Progenitor cell of endocrine pancreas (in vitro differentiated cells): ENCODE measurements at places on chromosomes 3 and 15.

GRCh38 chr3:12436514-12437220 lies 47.6 kb upstream of the TSEN2 start:
- no peak for DNase-seq

DNA sequence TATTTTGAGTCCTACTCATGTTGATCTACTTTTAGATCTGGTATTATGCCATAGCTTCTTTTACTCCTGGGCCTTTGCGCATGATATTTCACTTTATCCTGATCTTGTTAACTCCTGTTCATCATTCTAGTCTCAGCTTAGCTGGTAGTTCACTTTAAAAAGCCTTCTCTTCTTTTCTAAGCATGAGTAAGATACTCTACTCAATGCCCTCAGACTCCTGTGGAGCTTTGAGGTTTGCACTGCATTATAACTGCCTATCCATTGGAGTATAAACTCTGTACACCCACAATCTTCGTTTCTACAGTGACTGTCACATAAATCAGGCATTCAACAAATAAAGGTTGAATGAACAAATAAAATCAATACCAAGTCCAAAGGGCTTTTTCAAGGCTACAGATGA lies 357.9 kb upstream of the KCNH8 start:
- DNase-seq, result no peak

DNA sequence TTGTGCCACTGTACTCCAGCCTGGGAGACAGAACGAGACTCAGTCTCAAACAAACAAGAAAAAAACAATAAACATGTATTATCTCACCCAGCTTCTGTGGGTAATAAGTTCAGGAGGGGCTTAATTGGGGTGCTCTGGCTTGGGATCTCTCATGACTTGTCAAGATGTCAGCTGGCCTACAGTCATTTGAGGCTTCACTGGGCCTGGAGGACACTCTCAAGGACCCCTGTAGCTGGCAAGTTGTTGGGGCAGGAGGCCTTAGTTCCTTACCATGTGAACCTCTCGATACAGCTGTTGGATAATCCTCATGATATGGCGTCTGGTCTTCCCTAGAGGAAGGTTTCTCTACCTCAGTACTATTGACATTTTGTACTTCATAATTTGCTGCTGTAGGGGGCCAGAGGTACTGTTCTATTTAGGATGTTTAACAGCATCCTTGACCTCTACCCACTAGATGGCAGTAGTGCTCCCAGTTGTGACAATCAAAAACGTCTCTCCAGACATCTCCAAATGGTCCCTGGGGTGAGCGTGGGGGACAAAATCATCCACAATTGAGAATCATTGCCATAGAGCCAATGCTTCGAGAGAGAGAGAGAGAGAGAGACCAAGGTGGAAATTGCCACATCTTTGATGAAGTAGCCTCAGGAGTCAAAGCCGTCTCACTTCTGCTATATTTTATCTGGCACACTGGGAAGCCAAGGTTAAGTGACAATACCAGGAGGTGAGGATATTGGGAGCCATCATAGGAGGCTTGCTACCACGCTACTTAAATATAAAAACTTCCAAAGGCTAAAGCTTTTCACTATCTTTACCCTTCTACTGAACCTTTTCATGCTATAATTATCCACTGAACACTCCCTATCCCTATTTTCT lies 23.9 kb upstream of the SLTM start:
- peak; percentile 19 for DNase-seq

DNA sequence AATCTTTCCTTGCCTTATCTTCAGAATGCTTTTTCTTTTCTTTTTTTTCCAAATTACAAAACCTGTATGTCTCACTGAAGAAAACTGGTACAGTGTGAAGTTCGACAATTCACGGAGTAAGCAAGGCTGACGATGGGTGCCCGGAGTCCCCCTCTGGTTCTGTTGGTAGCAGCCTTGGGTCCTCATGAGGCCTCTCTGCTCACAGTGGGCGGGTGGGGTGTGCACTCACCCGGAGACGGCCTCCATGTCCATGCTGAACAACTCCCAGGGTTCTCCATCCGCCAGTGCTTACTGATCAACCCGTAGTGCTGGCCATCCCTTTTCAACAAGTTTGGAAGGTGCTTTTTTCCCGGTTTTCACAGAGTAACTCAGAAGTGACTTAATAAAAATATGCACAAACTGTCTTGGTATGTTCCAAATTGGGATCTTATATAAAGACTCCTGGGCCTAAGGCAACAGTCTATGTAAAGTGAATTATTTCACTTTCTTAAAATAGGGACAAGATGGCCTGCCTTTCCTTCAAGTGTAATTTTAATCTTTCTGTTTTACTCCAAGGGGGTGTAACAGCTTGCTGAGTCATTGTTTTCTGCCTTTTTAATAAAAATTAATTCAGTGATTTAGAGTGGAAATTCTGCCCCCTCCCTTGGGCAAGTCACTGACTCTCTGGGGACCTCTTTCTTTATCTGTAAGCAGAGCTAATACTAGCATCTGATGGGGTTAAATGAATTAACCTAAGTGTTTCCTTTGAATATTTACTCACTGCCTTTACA lies 23.7 kb downstream of the LRRK1 start:
- no peak for DNase-seq

DNA sequence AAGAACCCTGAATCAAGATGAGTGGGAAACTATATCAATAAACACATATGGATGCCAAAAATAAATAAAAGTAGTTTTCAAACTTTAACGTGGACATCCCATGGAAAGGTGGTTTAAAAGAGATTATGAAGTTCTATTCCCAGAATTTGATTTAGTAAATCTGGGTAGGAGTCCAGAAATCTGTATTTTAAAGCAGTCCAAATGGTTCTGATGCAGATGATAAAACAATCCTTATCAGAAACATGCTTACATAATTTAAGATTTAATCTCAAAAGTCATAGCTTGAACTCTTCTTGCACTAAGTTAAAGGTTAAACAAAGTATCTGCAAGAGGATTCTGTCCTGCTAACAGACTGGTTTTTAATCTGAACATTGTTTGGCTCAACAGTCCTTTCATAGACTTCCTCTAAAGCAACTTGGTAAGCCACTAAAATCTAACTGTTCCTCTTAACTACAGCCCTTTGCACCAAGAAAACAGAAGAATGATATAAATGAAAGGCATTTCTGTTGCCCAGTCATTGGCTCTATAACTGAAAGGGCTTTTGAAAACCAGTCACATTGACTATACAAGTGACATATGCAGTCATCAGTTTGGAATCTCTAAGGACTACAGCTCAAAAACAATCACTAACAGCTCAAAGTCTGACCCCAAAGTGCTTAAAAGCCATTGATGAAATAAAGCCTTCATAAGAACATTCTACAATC lies 23.4 kb upstream of the MAP4 start:
- DNase-seq, result no peak

GRCh38 chr15:71808311-71809020 lies 1.9 kb upstream of the NR2E3 start:
- no peak for DNase-seq

- DNase-seq, result no peak
Observed at GRCh38 chr3:123847209-123847608, 36.9 kb downstream of the MYLK start.

- DNase-seq, result no peak
Observed at GRCh38 chr3:133984975-133985374, 44.8 kb downstream of the SLCO2A1 start.

GRCh38 chr15:101844916-101845315 lies 32.9 kb downstream of the OR4F15 start:
- DNase-seq, result no peak

DNA sequence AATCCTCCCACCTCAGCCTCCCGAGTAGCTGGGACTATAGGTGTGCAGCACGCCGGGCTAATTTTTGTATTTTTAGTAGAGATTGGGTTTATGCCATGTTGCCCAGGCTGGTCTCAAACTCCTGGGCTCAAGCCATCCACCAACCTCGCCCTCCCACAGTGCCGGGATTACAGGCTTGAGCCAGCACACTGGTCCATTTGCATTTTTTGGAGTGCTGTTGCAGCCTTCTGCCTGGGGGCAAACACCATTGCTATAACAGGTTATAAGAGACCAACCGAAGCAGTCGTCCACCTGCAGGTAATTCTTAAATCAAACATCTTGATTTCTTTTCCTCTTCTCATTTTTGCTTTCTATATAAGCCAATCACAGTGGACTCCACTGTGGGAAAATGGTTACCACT lies 27.7 kb downstream of the ACKR4 start:
- no peak for DNase-seq

GRCh38 chr15:70870051-70870450 lies 16.1 kb upstream of the LARP6 start:
- no peak for DNase-seq

DNA sequence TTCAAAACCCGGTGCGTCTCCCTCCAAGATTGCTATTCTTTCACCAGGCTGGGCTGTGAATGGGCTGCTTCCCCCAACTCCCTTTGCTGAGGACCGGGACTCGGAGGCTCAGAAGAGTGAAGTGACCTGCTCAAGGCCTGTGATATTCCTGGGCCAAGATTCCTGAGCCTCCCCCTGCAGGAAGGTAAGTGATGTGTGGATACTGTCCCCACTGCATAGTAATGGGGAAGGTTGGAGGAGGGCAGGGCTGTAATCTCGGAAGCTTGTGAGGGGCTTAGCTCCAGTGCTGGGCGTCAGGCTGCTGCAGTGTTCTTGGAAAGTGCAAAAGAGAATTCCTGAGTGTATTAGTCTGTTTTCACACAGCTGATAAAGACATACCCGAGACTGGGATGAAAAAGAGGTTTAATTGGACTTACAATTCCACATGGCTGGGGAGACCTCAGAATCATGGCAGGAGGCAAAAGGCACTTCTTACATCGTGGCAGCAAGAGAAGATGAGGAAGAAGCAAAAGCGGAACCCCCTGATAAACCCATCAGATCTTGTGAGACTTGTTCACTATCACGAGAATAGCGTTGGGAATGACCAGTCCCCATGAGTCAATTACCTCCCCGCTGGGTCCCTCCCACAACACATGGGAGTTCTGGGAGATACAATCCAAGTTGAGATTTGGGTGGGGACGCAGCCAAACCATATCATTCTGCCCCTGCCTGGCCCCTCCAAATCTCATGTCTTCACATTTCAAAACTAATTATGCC lies 67.6 kb downstream of the EFCAB12 start:
- DNase-seq, result no peak

DNA sequence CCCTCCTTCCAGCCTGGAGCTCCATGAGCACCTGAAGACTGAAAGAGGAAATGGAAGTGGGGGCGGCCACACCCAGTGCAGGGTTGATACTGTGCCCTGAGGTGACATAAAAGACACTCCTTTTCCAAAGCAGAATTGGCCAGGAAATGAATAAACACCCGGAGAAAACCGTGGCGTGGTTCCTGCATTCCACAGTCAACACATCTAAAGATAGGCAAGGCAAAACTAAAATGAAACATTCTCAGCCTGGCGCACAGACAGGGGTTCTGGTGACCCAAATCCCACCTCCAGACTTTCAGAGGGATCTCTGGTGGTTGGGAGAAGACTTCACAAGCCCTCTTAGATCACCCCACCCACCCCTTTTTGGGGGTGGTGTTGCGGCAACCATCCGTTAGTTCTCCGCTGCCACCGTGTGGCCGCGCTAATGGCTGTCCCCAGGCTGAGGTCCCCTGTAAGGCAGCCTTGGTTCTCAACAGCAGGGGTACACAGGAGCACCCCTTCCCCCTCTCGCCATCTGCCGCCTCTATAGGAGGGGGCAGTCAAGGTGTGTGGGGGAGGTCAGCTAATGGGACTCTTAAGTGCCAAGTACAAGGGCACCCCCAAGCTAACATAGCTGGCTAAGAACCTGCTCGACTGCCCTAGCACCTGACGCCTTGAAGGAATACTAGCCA lies 2.5 kb upstream of the MST1R start:
- DNase-seq, result no peak

GRCh38 chr3:111978583-111979433 lies at the start of gene ABHD10:
Gene ABHD10 (plus strand): TSS chr3:111979026. CDS start chr3:111979062, 36 bp downstream.
- peak; percentile 84 for DNase-seq

DNA sequence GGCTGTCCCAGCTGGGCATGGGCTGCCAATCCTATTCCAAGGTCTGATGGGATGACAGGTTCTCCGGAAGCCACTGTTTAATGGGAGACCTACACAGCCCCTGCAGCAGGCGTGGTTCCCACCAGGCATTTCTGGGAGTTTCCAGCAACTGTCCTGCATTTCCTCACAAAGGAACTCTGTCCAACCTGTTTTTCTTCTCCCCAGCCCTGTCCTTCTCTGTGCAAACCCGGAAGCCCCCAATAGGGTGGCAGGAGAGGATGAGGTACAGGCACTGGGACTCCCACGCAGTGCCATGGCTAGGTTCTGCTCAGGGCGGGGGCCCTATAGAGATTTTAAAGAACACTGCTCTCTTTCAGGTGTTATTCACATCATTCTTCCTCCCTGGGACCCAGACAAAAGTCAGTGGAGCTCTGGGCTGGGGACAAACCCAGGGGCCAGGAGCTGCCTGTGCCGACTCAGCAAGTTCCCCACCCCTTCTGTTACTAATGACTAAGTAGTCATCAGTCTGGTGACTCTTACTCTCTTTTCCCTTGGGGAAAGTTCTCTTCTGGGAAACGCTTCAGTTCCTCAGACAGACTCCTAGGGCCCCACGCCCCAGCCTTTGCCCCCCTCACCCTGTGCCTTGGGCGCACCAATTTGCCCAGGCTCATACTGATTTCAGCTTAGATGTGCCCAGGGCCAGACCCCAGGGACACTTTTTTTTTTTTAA lies 97.7 kb downstream of the CD47 start:
- DNase-seq, result no peak

DNA sequence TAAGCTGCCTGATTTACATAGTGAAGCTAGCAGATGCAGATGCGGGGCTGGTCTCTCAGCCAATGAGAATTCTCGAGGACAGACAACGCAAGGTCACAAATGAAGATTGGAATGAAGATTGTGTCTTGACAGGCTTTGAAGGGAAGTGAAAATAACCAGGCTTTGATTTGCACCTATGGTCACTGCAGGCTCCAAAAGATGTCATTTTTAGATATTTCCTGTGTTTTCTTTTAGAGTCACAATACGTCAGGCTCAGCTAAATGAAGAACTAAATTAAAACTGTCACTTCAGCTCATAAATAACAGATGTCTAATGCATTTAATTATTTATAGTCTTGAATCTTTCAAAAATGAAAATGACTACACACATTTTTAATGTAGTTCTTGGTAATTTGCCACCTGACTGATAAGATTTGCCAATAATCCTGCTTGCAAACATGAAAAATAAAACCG lies 99.5 kb downstream of the SQOR start:
- no peak for DNase-seq

- no peak for DNase-seq
Observed at GRCh38 chr3:147507638-147508286, 98.6 kb downstream of the ZIC1 start.

GRCh38 chr3:173799060-173799816 lies 401.7 kb downstream of the NLGN1 start:
- DNase-seq, result no peak

DNA sequence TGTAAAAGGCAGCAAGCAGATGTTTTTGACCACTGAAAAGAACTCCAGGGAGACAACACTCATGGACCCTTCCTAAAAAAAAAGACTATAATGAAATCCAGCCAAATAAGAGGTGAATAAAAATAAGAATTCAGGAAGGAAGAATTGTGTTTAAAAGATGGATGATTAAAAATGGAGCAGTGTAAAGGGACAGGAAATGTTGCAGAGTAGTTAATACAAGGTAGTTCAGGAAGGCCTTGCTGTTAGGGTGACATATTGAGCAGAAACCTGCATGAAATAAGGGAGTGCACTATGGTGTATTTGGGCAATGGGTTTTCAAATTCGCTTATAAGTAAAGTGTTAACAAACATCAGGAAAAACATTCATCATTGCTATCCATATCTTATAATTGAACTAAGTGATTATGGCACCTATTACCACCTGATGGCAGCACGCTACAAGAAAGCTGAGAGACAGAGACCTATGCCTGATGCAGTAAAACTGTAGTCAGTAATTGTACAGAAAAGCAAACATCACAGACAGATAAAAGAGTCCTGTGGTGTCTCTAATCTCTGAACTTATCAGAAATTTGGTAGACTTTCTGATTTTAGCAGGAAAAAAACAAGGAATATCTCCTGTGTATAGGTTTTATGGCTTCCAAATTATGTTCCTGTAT lies 5.8 kb upstream of the DBR1 start:
- DNase-seq, result no peak
